ENCODE measurements at places on chromosomes 4 and X. TPM values are rescaled to one million over a fixed set of nuclear protein-coding genes. Genes with fewer than 3 reads are reported as not detected.

DNA sequence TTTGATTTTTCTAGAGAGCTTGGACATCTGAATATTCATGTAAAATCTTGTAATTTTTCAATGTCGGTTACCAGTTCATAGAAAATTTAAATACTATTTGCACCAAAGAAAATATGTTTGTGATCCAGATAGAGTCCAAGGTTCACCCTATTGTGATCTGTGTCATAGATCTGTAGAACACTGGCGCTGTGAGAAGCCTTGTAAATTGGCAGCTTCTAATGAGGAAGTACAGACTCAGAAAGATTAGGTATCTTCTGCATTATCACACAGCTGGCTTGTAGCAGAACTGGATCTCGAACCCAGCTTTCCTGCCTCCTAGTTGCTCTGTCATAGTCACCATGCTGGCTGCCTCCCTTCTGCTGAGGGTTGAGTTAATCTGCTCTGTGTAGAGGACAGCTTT, 106.5 kb upstream of the PAK3 start:
- no peaks in the 10 kb centered on the region for H3K36me3 ChIP-seq
- peaks cover 8% of the 10 kb centered on the region for H3K27me3 ChIP-seq

- no peaks in the 10 kb centered on the region for H3K36me3 ChIP-seq
- no peak overlapping the region for H3K4me3 ChIP-seq
- H3K27ac ChIP-seq: no peak overlapping the region
- DNase-seq: no peak
- H3K4me1 ChIP-seq: no peaks in the 10 kb centered on the region
Measured at GRCh38 chr4:129561886-129562671, 466.1 kb downstream of the C4orf33 start.

GRCh38 chr4:15434091-15434490, 6.3 kb downstream of the C1QTNF7 start:
- no peaks in the 10 kb centered on the region for H3K36me3 ChIP-seq
- H3K27me3 ChIP-seq: no peaks in the 10 kb centered on the region
- no peak for DNase-seq
- no peak overlapping the region for H3K27ac ChIP-seq
- H3K4me1 ChIP-seq: no peaks in the 10 kb centered on the region

GRCh38 chr4:53705151-53705764, 114.0 kb upstream of the LNX1 start:
- DNase-seq: no peak
- H3K27ac ChIP-seq: no peak overlapping the region

DNA sequence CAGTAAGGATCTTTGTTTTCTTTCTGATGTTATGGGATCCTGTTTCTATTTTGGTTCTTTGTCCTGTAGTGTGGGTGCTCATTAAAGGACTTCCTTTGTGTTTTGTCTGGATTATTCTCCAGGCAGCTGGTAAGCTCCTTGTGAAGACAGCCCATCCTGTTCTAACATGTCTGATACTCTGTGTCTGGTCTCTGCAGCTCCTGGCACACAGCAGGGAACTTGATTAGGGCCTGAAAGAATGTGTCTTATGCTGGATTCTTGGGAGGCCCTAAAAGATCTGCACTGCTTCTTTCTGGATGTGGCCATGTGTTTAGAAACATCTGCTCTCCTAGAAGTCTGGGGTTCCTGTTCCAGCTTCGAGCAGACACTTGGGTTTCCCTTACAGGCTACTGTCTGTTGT, 38.1 kb upstream of the ATXN3L start:
- peak; percentile 65 for DNase-seq
- no peaks in the 10 kb centered on the region for H3K36me3 ChIP-seq
- H3K4me1 ChIP-seq: peaks cover 13% of the 10 kb centered on the region
- no peaks in the 10 kb centered on the region for H3K27me3 ChIP-seq
- peak overlapping the region; percentile 46 for H3K27ac ChIP-seq

DNA sequence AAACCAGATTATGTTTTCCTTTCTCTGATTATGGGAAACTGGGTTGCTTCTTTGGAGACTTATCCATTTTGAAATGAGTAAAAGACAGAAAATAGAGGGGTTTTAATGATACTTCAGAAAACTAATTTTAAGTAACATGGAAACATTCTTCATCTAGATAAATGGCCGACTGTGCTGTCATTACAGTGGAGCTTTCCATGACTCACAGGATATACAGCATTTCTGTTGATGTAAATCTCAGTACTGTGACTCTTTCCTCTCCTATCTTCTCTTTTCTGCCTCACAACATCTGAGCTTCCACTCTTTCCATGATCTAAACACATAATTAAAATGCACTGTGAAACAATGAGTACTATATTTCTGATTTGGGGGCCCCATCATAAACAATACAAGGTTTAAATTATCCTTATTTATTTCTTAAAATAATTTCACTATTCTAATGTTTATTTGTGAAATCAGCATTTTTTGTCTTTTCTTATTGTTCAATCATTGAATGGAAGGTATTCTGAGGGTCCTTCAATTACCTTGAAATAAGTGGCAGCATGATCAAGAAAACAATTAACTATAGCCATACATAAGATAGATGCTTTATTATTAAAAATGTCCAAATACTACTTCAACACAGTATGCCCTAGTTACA, 19.3 kb downstream of the SEC24D start:
- no peaks in the 10 kb centered on the region for H3K27me3 ChIP-seq
- DNase-seq: no peak
- H3K27ac ChIP-seq: no peak overlapping the region
- H3K36me3 ChIP-seq: peaks cover 33% of the 10 kb centered on the region

- no peaks in the 10 kb centered on the region for H3K4me1 ChIP-seq
- peaks cover 12% of the 10 kb centered on the region for H3K36me3 ChIP-seq
- no peak overlapping the region for H3K4me3 ChIP-seq
- no peaks in the 10 kb centered on the region for H3K27me3 ChIP-seq
- DNase-seq: no peak
Measured at GRCh38 chr4:1375761-1376322, 28.8 kb downstream of the UVSSA start.

ZMAT1 gene
- polyA plus RNA-seq: not detected

TLR10 gene
- polyA plus RNA-seq: 0.05 TPM

OSTC gene
- polyA plus RNA-seq: 92.9 TPM

NUP62CL gene
- polyA plus RNA-seq: 2.6 TPM

DNA sequence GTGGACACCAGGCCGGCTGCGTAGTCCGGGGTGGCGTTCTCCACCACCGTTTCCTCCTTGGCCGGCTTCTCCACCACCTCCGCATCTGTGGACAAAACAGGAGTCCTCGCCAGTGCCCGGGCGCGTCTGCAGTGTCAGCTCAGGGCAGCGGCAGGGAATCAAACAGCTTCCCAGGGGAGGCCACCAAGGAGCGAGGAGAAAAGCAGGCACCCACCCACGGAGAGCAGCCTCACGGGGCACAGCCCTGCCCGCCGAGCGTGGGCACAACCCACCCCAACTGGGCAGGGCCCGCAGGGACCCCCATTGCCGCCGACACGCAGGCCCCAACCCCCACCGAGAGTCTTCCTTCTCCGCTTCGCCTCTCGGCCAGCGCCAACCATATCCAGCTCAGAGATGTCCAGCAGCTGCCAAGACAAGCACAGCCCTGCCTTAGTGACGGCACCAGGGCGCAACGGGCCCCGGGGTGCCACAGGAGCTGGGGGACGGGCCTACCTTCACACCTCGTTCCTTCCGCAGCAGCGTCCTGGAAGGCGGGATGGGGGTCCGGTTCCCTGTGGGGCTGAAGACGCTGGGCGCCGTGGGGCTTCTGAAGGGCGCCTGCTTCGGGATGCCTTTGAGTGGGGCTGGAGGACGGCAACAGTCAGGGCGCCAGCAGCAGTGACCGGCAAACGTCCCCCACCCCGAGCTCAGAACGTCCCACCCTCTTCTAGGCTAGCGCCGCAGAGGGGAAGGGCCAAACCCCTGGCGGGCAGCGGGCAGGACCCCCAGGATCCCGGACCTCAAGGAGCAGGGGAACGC, 22.8 kb downstream of the NELFA start:
- no peak overlapping the region for H3K27ac ChIP-seq
- no peak for DNase-seq
- peaks cover 49% of the 10 kb centered on the region for H3K36me3 ChIP-seq

FGFBP1 gene
- polyA plus RNA-seq: 2,189 TPM

DNA sequence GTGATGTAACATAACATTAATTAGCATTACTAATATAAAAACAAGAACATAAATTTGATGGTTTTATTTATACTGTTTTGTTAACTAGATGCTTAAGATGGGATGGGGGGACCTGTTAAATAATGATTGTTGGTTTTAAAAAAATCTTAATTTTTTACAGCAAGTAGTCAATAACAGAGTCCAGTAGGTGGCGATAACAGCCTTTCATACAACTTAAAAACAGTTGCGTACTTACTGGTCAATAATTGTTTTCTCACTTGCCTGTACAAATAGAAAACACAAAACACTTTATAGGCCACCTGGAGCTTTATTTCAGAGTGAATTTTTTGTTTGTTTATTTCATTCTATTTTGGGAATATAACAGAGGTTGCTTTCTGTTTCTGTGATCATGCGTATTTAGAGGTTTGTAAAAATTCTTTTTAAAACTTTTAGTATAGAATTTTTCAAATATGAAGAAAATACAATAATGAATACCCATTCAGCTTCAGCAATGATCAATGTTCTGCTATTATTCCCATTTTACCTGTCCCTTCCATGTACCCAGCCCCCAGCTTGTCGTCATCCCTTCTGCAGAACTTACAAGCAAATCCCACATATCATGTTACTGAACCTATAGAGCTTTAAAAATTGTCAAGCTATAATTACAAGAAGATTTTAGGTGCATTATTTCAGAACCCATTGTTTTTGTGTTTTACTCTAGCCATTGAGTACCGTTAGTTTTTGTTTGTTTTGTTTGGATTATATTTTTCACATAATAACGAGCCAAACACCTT, 97.1 kb downstream of the MRPL1 start:
- H3K27ac ChIP-seq: no peak overlapping the region
- no peak overlapping the region for H3K4me3 ChIP-seq
- no peaks in the 10 kb centered on the region for H3K27me3 ChIP-seq

- H3K36me3 ChIP-seq: no peaks in the 10 kb centered on the region
- peaks cover 5% of the 10 kb centered on the region for H3K4me1 ChIP-seq
- H3K4me3 ChIP-seq: no peak overlapping the region
- no peaks in the 10 kb centered on the region for H3K27me3 ChIP-seq
- H3K27ac ChIP-seq: no peak overlapping the region
Measured at GRCh38 chr4:154622598-154622997, 10.1 kb upstream of the FGG start.

- peak overlapping the region; percentile 37 for H3K27ac ChIP-seq
- peaks cover 3% of the 10 kb centered on the region for H3K36me3 ChIP-seq
- H3K4me3 ChIP-seq: no peak overlapping the region
- no peaks in the 10 kb centered on the region for H3K27me3 ChIP-seq
- peaks cover 12% of the 10 kb centered on the region for H3K4me1 ChIP-seq
Measured at GRCh38 chr4:55458164-55458563, 62.4 kb downstream of the TMEM165 start.

DNA sequence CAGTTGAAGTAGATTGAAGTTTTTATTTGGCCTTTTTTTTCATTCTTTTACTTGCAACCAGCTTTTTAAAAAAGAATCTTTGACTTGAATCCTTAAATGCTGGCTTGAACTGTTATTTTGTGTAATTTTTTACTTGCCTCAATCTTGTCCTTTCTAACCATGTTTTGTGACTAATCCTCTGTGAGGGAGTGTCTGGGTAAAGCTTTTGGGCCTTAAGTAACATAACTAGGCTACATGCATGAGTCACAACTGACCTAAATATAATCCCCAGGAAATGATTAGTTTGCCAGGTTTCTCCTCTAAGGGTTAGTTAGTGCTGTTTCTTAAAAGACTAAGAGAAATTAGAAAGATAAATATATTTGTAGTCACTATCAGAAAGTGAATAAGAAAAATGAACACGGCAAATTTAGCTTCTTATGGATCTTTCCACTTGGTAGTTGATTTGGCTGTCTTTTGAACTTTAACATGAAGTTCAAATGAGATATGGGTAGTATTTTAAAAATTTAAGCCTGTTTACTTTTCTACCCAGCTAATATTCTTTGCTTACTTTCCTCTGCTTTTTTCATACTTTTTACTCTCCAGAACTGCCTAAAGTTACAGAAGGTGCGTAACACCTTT, 13.0 kb downstream of the EXOC1 start:
- H3K4me1 ChIP-seq: peaks cover 26% of the 10 kb centered on the region
- no peak overlapping the region for H3K4me3 ChIP-seq
- peak overlapping the region; percentile 87 for H3K27ac ChIP-seq

DNA sequence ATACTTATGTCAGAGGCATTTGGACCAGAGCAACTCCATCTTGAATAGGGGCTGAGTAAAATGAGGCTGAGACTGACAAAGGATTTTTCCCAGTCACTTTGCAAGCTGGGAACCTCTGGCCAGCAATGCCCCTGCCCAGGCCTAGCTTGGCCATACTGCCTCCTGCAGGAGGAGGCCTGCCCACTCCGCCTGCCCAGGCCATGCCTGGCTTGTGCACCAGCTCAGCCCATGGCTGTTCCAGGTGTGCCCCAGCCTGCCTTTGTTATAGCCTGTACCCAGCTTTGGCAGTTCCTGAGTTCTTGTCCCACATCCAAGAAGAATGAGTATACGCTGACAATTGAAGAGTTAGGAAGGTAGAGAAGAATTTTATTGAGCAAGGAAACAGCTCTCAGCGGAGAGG, 176.1 kb downstream of the AASDH start:
- no peak for DNase-seq
- no peak overlapping the region for H3K27ac ChIP-seq
- no peaks in the 10 kb centered on the region for H3K4me1 ChIP-seq
- H3K36me3 ChIP-seq: no peaks in the 10 kb centered on the region

GRCh38 chrX:95622200-95622599, 1062.4 kb upstream of the DIAPH2 start:
- no peak for DNase-seq
- H3K27me3 ChIP-seq: no peaks in the 10 kb centered on the region
- no peaks in the 10 kb centered on the region for H3K36me3 ChIP-seq
- no peaks in the 10 kb centered on the region for H3K4me1 ChIP-seq
- H3K4me3 ChIP-seq: no peak overlapping the region

DNA sequence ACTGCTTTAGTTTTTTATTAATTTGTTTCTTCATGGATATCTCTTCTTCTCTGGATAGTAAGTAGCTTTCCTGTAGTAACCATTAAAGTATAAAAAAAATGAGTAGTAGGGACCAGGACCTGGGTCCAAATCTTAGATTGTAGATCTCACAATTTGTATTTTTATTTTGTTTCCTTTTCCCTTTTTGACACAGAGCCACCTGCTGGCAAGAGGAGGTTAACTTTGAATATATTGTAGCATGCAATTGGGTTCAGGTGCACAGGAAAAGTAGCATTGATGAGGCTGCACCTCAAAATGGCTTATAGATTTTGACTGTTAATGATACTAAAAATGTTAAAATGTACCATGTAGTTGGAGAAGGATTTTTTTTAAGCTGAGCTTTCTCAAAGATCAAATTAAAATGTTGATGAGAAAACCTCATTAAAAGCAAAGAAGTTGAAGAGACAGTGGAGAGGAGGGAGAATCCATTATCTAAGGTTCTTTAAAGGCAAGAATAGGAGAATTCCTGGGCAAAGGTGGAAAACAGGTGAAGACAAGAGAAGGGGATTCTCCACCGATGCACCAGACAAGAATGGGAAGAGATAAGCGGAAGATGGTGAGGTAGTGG, 48.3 kb upstream of the HPGDS start:
- H3K36me3 ChIP-seq: no peaks in the 10 kb centered on the region
- DNase-seq: no peak
- H3K27me3 ChIP-seq: no peaks in the 10 kb centered on the region

NEIL3 gene
- 5.6 TPM for polyA plus RNA-seq
